ENCODE measurements at places on chromosomes 1 and 21.

GRCh38 chr1:150146849-150147542 lies 2.7 kb upstream of the PLEKHO1 start:
- DNase-seq, result no peak

- DNase-seq, result no peak
Measured at GRCh38 chr1:23254584-23254983, 37.3 kb upstream of the HTR1D start.

DNA sequence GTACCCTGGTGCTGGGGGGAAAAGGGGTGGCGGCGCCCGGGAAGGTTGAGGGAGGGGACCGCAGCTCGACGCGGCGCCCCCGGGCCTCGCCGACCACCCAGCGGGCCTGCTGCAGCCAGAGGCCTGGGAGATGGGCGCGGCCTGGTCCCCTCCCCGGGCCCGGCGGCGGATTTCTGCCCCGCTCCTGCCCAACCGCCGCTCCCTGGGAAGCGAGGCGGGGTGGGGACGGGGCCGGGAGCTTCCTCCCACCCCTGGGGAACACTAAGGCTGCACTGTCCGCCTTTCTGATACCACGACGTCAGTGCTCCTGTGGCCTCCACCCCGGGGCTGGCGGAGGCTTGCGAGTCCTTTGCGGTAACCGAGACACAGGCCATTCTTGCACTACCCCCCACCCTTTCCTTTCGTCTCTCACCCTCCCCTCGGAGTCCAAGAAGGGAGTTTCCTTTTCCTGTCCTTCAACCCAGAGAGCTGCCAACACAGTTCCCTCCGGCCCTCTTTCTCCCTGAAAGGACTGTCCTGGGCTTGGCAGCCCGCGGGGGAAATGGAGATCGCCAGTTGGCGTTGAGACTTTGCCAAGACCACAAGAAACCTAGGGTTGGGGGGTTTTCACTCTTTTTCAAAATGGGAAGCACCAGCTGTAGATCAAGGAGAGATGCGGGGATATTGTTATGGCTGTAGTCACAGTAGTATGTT lies 742 bp downstream of the SH3GLB1 start:
- DNase-seq, result peak; percentile 41

DNA sequence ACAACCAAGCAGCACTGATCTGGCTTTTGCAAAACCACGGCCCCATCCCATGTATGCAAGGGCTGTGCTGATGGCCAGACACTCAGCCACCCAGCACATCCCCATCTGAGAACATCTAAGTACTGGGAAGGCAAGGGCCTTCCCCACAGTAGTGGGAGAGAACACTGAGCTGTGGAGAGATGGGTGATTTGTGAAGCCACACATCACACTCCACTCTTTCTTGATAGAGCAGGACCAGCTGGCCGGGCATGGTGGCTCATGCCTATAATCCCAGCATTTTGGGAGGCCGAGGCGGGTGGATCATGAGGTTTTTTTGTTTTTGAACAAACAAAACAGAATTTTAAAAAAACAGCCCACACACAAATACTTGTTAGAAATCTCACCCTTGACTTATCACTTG lies 28.2 kb upstream of the RXRG start:
- DNase-seq, result no peak

DNA sequence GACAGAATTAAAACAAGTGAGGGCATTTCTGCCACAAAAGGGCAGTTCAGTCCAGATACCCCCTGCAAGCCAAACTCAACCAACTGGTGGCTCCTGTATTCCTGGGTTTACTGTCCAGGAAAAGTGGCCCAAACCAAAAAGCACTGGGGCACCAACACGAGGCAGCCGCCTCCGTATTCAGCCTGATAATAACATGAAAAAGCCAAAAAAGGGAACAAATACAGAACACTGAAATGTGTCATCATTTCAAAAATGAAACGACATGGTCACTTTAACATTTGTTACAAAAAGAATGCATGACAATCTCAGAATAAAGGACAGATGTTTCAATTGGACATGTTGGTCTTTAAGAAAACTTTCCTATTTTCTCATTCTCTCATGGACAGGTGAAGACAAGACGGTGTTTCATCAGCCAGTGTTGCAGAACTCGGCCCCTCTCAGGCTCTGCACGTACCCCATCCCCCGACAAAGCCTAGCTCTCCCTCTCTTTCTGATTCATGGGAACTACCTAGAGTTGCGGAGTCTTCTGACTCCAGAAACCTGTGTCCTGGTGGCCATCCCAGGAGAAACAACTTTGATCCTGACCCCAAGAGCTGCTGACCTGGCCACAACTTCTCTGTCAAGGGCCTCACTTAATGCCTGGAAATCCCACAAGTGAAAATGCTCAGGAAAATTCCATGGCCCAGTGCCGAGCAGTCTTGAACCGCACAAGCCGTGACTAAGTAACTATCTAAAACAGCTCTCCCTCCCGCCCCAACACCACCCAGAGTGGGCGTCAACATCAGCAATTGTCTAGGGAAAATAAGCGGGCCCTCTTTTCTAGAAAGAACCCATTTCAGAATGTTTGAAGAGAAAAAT lies 27.1 kb downstream of the ZBTB17 start:
- no peak for DNase-seq

DNA sequence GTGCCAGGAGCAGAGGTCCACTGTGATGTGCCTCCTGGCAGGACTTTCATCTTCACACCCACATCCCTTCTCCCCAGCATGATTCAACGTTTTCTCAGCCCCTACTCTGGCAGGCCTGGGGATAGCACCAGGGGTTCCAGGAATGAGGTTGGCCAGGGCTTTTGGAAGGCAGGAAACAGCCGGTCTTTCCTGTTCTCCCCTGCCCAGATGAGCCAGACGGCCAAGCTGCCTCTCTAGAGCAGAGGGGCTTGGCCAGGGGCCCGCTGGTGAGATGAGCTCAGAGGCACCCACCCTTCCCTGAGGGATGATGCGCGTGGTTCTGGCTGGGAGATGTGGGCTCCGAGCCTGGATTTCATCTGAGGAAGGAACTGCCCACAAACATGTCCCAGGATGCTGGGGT lies 4.3 kb upstream of the MFAP2 start:
- DNase-seq, result no peak

DNA sequence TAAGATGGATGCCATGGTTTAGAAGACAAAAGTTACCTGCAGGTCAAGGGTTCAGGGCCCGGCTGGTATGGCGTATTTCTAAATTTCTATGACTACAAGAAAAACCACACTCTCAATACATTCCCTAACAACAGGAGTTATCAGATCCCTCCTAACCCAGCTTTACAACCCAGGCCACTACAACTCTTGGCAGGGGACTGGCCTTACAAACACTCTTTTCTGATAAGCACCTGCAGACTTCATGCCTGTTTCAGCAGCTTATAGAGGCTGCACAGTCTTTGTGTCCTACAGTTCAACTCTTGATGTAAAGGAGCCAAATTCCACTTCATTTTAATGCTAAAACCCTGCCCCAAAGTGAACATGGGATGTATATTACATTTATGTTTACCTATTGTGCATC lies 461.4 kb downstream of the SIPA1L2 start:
- DNase-seq, result no peak

DNA sequence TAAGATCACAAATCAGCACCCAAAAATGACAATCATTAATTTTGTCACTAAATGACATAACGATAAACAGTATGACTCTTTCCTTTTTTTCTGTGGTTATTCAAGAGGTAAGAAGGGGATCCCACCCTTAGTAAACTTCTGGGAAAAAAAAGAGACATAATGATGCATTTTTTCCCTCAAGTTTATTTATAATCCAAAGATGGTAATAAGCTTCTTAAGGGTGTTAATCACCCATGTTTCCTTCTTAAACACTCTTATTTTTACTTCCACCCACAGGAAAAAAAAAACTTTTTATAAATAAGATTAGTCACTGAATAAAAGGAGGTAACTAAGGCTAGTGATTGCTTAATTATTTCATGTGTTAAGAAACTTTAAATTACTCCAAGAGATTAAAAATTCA lies 24.7 kb downstream of the RGS1 start:
- no peak for DNase-seq

DNA sequence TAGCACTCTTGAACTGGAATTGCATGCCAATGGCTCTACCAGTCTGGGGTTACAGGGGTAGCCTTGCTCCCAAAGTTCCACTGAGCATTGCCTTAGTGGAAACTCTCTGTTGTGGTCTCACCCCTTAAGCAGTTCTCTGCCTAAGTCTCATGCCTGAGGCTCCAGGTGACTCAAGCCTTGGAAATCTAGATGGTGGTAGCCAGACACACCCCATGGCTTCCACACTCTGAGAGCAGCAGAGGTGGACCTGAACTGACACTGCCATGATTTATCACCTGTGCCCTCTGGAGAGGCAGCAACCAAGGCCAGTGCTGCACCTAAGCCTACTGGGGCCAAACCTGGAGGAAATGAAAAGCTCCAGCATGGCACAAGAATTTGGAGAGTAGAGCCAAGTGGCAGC lies 285.7 kb upstream of the PKN2 start:
- DNase-seq, result no peak

DNA sequence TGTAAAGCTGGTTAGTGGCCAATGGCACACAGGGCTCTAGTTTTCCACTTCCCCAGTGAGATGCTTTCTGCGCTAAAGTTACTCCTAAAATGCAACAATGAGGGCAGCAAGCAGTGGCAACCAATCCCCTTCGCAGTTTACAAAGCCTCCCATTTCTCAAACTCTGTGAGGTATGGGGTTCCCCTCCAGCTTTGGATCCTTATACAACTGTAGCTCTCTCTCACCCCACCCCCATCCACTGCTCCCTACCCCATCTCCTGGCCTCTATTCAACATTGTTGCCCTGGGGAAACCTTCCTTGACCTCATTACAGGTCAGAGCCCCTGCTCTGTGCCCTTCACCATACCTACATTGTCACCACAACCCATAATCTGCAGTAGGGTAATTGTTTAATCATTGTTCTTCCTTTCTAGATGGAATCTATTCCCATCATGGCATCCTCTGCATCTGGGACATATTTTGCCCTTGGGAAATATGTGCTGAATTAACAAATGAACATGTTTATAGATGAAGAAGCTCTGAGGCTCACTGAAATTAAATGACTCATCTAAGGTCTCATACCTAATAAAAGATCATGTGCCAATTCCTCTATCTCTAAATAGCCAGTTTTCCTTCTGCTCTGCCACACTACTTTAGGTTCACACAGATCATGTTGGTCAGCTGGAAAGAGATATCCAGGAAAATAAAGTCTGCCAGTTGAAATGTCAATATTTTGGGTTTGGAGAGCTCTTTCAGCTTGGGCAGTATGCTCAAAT lies 12.6 kb downstream of the KIAA0040 start:
- DNase-seq, result no peak

GRCh38 chr1:109197158-109198042 lies 16.3 kb upstream of the SARS1 start:
- DNase-seq, result no peak

DNA sequence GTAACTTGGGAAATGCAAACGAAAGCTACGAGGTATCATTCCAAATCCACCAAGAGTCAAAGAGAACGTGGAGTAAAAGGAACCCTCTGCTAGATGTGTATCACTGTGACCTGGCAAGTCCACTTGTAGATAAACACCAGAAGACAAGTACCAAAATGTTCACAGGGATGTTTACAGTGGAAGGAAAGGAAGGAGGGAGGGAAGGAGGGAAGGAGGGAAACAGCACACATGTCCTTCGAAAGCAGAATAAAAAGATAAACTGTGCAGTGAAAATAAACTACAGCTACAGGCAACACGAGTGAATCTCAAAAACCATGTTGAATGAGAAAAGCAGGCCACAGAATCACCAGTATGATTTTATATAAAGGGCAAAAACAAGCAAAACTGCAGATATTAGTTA lies 59.9 kb downstream of the TP53BP2 start:
- no peak for DNase-seq

GRCh38 chr1:89873770-89874169 lies 52.9 kb downstream of the LRRC8D start:
- no peak for DNase-seq

DNA sequence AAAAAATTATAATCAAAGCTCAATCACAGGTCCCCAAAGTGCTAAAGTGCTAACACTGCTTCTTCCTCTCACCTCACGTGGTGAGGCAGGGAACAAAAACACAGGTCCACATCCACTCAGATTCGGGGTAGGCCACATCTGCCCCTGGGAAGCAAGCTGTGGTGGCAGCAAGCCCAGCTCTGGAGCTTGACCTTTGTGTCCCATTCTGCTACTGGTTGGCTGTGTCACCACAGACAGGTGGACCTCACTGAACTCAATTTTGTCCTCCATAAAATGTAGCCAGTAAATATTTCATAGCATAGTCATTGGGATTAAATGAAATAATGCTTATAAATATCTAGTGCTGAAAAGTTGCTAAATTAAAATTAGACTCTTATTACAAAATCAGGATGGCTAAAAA lies 8.5 kb downstream of the AZIN2 start:
- no peak for DNase-seq

DNA sequence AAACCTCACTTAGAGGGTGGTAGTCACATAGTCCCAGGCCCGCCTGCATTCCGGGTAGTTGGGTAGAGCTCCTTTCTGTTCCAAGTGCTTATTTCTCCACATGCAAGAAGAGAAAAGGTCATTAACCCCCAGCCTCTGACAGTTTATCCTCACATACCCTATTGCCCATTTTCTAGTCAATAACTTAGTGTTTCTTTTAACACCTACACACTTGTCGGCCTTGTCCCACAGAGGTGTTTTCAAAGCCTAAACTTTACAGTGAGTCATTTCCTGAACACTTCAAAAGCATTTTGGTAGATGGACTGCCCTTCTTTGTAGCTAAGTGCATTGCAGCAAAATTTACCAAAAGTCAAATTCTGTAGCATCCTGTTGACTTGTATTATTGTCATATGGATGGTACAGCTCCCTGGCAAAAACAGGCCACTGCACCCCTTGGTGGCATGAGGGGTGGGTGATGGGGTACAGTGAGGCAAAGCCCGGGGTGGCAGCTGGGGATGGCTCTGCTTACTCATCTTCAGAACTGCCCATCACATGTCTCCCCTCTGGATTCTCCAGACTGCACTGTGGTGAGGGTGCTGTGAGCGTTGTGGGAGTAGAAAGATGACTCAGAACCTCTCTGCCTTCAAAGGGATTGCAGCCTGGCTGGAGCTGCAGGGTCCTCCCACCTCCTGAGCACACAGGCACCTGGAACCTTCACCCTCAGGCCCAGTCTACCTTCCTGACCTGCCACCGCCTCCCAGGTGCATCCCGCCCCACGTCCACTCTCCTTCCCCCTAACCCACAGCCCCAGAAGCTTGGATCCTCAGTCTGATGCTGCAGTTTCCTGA lies 45.8 kb upstream of the DMRTB1 start:
- DNase-seq, result no peak

- no peak for DNase-seq
Measured at GRCh38 chr1:204523605-204524215, 7.5 kb downstream of the MDM4 start.
